CD4-positive, alpha-beta memory T cell (primary cell): ENCODE measurements at places on chromosomes 6 and 20. TPM values are rescaled to one million over a fixed set of nuclear protein-coding genes. Genes with fewer than 3 reads are reported as not detected.

OR2H1 gene
- not detected for total RNA-seq

DNA sequence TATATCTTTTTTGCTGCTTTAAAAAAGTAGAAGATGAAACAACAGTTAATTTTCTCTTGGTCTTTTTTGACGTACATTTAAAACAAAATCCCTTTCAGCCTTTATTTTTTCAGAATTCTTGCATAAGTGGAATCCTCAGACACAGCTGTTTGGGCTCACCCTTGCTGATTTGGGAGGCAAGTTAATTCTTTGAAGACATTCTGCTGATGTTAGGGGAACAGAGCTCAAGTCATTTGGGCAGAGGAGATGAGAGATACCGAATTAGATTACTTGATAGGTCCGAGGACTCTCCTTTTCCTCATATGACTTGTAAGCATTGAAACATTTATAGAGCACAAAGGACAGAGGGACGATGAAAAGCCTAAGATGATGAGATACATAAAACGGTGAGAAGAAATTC, 567.9 kb upstream of the CITED2 start:
- no peak for DNase-seq

- no peak for DNase-seq
Measured at GRCh38 chr20:58863044-58863790, 10.7 kb downstream of the GNAS start.

OR2H2 gene
- not detected for total RNA-seq

GRCh38 chr6:116545651-116546050, at the start of gene TRAPPC3L:
Gene TRAPPC3L, minus strand, starts transcription at chr6:116545684. Its CDS starts 170 bp downstream, at chr6:116545514.
- DNase-seq, result no peak

GRCh38 chr20:52332649-52333250, 141.2 kb upstream of the ZFP64 start:
- no peak for DNase-seq

- no peak for DNase-seq
Measured at GRCh38 chr6:42973926-42974325, 5.1 kb downstream of the PEX6 start.

DNA sequence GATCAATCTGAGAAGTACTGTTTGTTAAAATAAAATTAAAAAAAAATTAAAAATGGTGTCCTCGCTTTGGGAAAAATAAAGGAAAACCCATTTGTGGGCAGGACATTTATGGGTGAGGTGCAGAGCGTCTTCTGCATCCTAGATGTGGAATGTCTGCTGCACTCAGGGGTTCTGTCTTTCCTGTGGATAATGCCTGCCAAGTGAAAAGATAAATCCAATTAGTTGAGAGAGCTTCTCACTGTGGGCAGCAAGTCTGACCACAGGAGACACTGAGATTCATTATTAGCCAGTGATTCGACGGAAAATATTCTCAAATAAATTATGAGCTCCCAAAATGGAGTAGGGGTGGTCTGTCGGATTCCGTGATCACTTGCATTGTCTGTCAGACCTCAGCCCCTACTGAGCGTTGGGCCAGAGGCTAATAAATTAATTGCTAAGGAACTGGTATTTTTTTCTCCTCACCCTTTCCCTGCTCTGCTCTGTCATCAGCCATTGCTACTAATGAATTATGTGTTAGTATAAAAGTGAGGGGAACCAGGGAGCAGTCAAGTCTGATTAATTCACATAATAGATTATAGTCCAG, 10.0 kb downstream of the GMPR start:
- DNase-seq, result no peak

PACRG gene
- total RNA-seq, result not detected
